ENCODE measurements at places on chromosomes 7 and 10.

DNA sequence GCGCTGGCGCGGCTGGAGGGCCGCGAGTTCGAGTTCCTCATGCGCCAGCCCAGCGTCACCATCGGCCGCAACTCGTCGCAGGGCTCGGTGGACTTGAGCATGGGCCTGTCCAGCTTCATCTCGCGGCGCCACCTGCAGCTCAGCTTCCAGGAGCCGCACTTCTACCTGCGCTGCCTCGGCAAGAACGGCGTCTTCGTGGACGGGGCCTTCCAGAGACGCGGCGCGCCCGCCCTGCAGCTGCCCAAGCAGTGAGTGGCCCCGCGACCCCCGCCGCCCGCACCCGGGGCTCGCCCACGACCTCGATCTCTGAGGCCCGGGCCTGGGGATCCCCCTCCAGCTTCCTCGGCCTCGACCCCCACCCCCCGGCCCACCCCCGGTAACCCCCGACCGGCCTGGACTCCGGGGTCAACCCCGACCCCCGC lies 537 bp downstream of the FOXK1 start:
- no peak for DNase-seq

DNA sequence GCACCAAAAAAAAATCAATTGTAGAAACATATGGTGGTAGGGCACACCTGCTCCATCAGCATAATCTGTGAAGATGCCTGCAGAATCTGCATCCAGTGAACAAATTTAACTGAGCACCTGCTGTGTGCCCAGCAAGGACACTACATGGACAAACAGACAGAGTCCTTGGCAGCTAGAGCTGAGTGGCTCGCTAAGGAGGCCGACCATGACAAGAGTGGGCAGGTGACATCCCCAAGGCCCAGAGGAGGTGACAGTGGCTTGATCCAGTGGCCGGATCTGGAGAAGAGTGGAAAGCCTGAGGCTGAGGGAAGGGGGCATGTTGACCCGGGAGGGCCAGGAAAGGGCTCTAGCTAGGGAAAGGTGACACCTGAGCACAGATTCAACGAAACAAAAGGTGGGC lies 68.1 kb downstream of the MAD1L1 start:
- no peak for DNase-seq

GRCh38 chr10:129853562-129853903 lies 110.5 kb downstream of the EBF3 start:
- no peak for DNase-seq

DNA sequence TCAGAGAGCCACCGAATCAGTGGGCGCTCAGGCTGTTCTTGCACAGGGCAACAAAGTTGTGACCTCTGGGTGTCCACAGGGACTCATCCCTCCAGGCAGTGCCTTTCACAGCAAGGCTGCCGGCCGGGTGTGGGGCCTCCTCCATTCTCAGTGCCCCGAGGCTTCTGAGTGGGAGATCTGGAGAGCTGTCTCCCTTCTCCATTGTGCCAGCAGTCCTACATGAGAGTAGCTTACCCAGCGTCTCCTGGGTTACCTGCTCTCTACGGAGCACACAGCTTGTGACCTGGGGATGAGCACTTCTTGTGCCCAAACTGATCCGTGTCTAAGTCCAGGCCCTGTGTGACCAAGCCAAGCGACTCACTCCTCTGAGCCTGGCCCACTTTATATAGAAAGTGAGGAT lies 240.9 kb upstream of the GRB10 start:
- no peak for DNase-seq

DNA sequence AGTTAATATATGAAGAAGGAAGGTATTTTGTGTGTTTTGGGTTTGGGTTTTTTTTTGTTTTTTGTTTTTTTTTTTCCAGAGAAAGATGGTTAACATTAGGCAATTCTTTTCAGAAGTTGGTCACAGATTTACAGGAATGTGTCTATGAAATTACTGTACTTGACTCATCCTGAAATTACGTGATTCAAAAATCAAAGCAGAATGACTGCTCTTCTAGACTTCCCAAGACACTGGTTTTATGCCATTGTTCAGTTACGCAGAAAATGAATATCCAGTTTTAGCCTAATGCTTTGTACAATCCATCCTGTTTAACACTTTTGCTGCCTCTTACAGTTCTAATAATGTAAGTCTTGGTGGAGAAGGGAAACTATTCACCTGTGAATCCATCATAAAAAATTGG lies 39.7 kb upstream of the CELF2 start:
- no peak for DNase-seq

GRCh38 chr10:52276163-52276562 lies 37.9 kb upstream of the DKK1 start:
- DNase-seq, result no peak

DNA sequence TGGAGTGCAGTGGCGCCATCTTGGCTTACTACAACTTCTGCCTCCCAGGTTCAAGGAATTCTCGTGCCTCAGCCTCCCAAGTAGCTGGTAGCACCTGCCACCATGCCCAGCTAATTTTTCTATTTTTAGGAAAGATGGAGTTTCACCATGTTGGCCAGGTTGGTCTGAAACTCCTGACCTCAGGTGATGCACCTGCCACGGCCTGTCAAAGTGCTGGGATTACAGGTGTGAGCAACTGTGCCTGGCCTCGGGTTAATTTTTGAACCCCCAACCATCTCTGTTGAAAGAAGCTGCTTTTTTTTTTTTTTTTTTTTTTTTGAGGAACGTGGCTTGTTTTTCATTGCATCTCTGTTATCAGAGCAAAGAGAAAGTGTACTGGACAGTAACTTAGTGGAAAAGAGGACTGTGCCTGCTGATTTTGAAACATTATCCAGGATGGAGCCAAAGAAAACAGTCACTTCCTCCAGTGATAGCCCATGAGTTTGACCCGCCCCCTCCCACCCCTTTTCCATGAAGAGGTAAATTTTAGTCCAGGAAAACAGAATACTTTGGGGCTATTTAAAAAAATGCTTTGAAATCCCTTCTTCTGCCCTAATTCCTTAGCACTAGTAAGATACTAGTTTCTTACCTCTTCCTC lies 38.3 kb downstream of the WBP1L start:
- DNase-seq, result no peak

GRCh38 chr10:92593619-92594588 lies 974 bp downstream of the KIF11 start:
- DNase-seq, result no peak

DNA sequence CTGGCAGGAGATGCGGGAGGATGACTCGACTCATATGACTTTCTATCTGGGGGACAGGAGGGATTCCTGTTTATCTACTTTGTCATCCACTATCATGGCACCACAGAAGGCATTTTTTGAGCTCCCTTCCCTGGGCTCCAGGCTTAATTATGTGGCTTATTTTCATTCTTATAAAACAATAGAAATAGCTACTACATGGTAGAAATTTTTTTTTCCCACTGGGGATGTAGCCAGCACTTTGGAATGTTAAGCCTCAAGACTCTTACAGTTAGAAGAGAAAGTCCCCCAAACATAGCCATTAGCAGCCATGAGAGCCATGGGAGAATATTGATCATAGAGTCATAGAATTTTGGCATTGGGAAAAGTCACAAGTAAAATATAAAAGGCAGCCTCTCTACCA lies 14.6 kb upstream of the FAM180A start:
- DNase-seq, result no peak

DNA sequence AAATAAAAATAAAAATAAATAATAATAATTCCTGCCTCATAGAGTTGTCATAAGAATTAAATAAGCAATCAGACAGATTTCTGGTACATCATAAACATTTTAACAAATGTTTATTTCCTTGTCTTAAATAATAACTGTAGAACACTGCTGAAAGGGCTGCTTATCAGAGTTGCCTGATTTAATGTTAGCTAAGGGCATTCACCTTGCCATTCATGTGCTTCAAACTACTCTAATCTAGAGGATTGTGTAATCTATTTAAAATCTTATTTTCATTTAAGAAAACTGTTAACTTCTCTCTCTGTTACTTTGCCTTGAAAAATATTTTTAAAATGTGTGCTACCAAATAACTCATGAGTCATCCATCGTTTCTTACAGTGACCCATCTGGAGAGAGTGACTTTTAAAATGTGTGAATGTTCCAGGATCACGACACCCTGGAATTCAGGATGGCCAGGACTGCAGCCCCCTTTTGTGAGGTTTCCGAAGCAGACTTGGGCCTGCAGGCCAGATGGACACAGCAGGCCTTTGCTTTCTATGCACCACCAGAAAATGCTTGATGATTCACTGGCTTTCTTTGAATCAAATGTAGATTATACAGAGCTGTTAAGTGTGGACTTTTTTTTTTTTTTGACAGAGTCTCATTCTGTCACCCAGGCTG lies 109.1 kb upstream of the TNS3 start:
- no peak for DNase-seq

DNA sequence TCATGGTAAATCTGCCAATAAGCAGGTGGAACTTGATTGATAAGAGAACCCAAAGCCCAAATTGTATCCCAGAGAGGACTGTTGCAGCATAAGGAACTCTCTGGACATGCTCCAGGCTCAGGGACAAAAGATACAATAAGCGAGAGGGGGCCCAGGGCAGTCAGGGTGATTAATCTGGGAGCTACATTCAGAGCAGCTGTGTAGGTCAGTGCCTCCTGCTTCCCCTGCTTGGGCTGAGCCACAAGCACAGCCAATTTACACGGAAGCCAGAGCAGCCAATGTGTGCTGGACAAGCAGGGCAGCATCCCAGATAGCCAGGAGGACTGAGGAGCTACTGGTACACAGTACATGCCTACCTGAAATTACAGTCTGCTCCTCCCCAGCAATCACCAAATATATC lies 24.2 kb downstream of the MYPN start:
- DNase-seq, result no peak

- DNase-seq, result no peak
Observed at GRCh38 chr7:2597273-2597640, 34.5 kb upstream of the TTYH3 start.

GRCh38 chr10:121722665-121723064 lies 124.4 kb upstream of the FGFR2 start:
- no peak for DNase-seq

GRCh38 chr7:123637878-123638277 lies 17.8 kb upstream of the LMOD2 start:
- no peak for DNase-seq

- no peak for DNase-seq
Observed at GRCh38 chr10:33067917-33068316, 109.9 kb upstream of the ITGB1 start.

- no peak for DNase-seq
Observed at GRCh38 chr10:29600821-29601220, 34.0 kb downstream of the SVIL start.

DNA sequence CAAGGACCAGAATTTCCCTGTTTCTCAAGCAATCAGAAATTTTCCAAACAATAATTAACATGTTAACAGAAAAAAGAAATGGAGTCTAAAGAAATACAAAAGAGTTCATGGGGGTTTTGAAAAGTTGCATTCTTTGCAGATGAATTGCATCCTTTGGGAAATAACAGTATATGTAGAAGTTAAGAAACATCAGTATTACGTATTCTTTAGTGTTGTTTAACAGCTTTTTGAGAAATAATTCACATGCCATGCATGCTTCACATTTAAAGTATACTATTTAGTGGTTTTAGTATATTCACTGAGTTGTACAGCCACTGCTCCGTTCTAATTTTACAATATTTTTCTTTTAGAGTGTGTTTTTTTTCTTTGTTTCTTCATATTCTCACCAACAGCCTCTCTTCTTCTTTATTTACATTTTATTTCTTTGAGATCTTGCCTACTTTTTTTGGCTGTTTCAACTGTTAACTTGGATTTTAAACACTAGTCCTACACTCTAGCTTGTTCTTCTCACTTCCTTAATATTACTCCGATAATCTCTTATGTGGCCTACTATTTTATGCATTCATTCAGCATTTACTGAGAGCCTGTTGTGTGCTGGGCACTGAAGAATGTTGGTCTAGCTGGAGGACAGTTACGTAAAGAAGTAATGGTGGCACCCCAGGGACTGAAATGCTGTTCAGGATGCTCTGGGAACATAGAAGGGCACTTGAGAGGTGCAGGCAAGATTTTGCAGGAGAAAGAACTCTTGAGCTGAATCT lies 330.1 kb downstream of the EXOC4 start:
- DNase-seq, result no peak

DNA sequence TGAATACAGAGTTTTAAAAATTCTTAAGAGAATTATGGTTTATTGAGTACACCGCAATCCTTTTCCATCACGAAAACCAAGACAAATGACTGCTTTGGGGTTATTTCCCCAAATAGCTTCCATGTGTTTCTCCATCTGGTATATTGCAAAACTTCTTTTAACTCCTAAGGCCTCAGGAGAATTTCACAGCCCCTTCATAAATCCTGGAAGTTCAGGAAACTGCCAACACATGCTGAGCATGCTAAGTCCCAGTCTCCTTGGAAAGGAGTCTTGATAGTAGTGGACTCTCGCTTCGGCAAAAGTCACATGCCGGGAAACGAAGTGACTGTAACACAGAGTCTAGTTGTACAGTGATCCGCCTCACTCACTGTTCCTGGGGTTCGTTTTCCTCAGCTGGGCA lies 88.1 kb upstream of the RSU1 start:
- no peak for DNase-seq
